ENCODE measurements at places on chromosomes 3 and 15.

DNA sequence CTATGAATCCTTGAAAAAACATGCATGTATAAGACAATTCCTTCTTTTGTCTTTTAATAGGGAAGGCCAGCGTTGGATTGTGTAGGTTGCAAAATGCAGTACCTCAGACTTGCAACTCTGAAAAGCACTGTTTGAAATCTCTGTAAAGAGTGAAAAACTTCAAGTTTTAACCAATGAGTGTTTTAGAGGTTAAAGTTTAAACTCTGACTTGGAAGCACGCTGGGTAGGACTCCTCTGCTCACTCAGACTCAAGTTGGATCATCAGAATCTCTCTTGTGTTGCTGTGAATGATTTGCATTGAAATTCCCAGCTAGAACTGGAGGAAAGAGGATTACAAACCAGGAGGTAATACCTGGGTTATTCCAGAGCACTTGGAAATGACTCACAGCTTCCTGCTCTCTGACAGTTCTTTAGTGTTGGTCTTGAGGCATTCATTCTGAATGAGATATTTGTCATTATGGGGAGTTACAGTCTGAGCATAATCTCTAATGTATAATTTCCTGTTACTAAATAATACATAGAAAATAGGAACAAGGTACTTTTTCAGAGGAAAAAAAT lies 49.1 kb downstream of the PLS1 start:
- no peak for DNase-seq

- DNase-seq: no peak
Measured at GRCh38 chr3:16171825-16172224, 2.7 kb upstream of the GALNT15 start.

DNA sequence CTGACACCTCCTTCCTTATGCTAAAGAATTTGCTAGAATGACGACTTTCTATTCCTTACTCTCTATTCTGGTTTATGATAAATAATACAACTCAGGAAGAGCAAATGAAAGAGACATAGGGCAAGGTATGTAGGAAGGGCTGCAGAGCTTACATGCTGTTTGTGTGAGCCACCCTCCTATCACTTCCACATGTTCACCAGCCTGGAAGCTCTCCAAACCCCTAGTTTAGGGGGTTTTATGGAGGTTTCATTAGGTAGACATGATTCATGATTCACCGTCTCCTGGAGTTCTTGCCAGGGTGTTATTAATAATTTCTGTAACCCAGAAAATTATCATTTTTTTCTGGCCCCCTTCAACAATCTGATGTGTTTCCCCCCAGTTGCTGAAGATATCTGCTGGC lies 172.1 kb upstream of the COL8A1 start:
- no peak for DNase-seq

DNA sequence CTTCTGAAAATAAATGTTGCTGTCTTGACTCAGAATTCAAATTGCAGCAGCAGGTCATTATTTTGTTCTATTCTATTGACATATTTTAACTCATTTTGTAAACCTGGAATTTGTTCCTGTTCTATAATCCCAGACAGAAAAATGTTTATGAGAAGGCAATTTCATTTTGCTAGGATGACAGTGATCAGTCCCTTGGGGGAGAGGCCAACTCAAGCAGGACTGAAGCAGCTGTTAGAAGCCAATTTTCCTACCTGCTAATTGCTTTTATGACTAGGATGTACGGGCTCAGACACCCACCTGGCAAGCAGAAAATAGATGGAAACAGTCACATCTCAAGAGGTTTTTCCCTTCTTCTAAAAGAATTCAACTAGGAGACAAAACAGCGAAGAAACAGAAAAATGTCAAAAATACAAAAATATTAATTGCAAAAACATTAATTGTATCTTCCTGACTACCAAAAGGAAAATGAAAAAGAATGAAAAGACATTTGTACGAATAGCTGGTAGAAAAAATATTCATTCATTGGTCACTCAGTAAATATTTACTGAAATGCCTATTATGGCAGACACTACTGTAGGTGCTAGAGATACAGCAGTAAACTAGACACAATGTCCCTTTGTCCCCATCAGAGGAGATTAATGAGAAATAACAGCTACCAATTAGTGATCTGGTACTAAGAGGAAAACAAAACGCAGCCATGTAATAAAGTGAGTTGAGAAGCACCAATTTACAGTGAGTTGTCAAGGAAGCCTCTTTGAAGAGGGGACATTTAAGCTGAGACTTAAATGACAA lies 73.5 kb downstream of the PEAK1 start:
- DNase-seq: no peak

DNA sequence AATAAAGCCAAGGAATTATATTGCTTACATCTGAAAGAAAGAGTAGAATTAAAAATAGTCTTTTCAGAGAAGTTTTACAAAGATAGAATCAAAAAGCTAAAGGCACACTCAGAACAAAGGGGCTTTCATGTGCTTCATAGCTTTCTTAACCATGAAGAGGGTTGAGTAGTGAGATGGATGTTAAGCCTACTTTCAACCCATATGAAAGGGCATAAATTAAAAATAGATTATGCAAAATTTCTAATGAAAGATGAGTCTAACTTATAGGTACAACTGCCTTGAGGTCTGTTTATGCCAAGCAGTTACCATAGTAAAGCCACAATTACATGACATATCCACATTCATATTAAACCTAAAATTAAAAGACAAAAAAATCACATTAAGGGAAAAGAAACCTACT lies 223.3 kb upstream of the ARHGEF26 start:
- no peak for DNase-seq

- DNase-seq: no peak
Measured at GRCh38 chr15:98769867-98770266, 121.5 kb downstream of the IGF1R start.

GRCh38 chr3:23028294-23028693 lies 174.8 kb upstream of the UBE2E2 start:
- no peak for DNase-seq

Measured in islet precursor cell (in vitro differentiated cells).